ENCODE measurements at places on chromosomes 4 and X.

DNA sequence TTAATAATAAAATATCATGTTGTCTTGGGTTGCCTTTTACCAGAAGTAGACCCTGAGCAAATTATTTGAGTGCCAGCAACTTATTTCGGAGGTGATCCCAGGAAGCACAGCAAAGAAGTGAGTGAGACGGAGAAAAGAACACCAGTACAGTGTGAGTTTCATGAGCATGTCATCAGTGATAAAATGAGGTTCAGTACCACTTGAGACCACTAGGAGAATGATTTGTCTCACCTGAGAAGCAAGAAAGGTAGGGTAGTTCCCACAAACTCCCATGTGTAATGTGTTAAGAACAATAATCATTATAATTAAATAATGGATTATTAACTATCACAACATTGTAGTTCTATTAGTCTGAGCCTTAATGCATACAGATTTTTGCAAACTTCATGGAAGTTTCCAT is 112.8 kb upstream of the DMD start:
- no peak for DNase-seq

- no peak for DNase-seq
These were observed 88.2 kb downstream of the TASL start for GRCh38 chrX:30489323-30489722.

- DNase-seq = no peak
These were observed 33.6 kb downstream of the KDM6A start for GRCh38 chrX:44906542-44906941.

DNA sequence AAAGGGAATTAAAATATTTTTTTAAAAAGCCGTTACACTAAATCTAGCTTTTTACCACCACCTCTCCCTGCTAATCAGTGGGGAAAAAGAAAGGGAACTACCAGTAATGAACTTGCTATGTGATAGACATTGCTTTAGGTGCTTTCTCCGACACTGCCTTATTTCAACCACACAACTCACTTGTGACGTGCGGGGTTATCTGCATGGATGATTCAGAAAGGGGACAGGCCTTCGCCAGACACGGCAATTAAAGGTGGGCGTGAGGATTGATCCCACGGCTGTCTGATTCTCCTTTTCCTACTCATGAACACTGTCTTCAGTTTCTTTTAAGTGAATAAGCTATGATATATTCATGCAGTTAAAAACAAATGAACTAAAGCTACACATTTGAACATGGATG is 882 bp upstream of the CXCR3 start:
- DNase-seq = no peak

DNA sequence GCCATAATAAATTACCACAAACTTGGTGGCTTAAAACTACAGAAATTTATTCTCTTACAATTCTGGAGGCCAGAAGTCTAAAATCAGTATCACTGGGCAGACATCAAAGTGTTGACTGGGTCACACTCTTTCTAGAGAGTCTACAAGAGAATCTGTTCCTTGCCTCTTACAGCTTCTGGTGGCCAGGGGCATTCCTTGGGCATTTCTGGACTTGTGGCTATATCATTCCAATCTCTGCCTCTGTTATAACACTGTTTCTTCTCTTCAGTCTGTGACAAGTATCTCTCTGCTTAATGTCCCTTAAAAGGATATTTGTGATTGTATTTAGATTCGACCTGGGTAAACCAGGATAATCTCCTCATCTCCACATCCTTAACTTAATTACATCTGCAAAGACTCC is 207.3 kb upstream of the DCAF8L1 start:
- no peak for DNase-seq

DNA sequence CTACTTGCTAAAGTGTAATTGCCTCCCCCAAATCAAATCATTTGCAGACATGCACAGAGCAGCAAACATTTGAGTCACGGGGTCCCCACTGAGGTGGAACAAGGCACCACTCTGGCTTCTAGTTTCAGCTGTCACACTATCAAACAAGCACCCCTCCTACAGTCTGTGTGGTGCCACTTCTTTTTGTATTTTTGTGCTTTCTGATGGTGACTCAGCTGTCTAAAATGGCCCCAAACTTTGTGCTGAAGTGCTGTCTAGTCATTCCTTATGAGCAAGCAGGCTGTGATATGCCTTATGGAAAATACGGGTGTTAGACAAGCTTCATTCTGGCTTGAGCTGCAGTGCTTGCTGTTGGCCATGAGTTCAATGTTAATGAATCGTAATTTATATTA is 15.4 kb downstream of the IGFBP7 start:
- no peak for DNase-seq

DNA sequence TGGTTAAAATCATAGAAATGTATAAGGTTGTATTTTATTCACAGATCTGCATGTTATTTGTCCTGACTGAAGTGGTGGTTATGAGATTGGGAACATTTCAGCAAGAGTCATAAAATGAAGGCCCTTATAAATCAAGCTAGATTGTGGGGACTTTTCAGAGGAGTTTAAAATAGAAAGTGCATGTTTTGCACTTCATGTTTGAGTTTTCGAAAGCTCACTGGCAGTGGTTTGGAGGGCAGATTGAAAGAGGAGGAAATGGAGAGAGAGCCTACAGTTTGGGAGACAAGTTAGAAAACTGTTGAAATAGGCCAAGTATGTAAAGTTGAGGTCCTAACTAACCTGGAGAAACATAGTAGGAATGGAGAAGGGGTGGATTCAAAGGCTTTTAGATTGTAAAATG is 124.9 kb downstream of the KDM6A start:
- no peak for DNase-seq

DNA sequence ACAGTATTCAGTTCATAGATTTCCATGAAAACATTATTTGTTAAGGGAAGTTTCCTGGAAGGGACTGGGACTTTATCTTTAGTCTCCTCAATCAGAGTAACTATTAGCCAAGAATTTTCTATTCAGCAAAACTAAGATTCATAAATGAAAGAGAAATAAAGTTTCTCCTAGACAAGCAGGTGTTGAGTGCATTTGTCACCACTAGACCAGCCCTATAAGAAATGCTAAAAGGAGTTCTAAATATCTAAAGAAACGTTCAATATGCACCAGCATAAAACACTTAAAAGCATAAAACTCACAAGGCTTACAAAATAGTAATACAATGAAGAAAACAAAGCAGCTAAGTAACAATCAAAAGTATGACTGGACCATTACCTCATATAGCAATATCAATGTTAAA is 423.0 kb downstream of the TECRL start:
- DNase-seq = no peak

DNA sequence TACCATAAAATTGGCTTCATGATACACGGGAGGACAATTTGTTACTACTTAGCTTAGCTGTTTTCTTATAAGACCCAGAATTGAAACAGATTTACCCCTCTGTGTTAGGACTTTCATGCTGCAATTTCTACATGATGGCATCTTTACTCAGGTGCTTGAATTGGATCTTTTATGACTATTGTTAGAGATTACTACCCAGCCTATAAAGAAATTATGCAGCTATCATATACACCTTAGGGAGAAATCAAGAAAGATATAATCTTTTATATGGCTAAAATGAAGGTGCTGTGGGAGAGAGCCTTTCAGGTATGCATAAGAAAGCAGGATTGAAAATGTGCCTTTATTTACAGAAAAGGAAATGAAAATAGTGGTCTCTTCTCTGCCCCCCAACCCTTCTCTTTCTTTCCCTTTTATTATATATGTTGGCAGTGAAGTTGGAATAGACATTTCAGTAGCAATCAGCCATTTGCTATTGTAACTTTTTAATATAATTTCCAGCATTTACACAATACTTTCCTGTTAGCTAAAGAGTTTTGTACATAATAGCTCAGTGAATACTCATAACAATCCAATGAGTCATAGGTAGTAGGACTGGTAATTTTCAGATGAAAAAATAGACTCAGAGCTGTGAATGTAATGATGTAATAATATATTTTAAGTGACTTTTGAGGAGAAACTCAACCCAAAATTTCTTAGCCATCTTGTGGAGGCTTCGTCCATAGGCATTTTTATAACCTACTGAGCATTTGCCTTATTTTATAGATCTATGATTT is 311.8 kb downstream of the ADGRL3 start:
- DNase-seq = no peak

- DNase-seq = no peak
These were observed 53.9 kb downstream of the PAPSS1 start for GRCh38 chr4:107666134-107666533.

GRCh38 chrX:15816886-15817285 is 26.6 kb downstream of the ZRSR2 start:
- no peak for DNase-seq

DNA sequence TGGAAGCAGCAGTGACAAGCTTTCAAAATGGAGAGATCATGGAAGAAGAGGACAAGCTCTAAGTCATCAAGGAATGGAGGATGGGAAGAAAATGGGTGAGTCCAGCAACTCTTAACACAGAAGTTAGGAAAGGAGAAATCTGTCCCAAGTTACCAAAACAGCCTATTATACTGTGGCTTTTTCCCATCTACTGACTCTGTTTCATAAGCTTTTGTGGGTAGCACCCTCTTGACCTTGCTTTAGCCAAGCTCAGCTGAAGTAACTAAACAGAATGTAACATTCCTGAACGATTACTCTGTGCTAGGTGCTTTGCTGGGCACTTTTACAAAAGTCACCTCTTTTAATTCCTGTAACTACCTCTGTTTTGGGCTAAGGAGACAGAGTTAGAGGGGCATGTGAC is 54.9 kb downstream of the MAP7D2 start:
- DNase-seq = no peak

- no peak for DNase-seq
These were observed 46.5 kb upstream of the SOD3 start for GRCh38 chr4:24748758-24749350.

Measured in activated CD4-positive, alpha-beta T cell treated with anti-CD3 and anti-CD28 coated beads, Interleukin-2, amount 50 U/mL, for 24 hours (primary cell).